Renal pelvis (tissue), 12 donors: ENCODE measurements at places on chromosomes 3 and 15. TPM values are rescaled to one million over a fixed set of nuclear protein-coding genes. Genes with fewer than 3 reads are reported as not detected.

Gene WDR49
- polyA plus RNA-seq: 1.3 TPM

Gene SERPINI2
- 2.9 TPM for polyA plus RNA-seq

Gene STIMATE
- polyA plus RNA-seq: 16.6 TPM

Gene PPP1R14D
- polyA plus RNA-seq: 0.69 TPM

Gene CTXN2
- not detected for polyA plus RNA-seq

Gene ZBTB38
- polyA plus RNA-seq: 51.7 TPM

Gene IDH2
- polyA plus RNA-seq: 195 TPM

Gene CASR
- 30.7 TPM for polyA plus RNA-seq

Gene ALG1L2
- 2.8 TPM for polyA plus RNA-seq

Gene ACKR2
- polyA plus RNA-seq: 4.3 TPM

Gene TAGLN3
- polyA plus RNA-seq: 2.3 TPM

Gene TMIE
- 0.90 TPM for polyA plus RNA-seq

DNA sequence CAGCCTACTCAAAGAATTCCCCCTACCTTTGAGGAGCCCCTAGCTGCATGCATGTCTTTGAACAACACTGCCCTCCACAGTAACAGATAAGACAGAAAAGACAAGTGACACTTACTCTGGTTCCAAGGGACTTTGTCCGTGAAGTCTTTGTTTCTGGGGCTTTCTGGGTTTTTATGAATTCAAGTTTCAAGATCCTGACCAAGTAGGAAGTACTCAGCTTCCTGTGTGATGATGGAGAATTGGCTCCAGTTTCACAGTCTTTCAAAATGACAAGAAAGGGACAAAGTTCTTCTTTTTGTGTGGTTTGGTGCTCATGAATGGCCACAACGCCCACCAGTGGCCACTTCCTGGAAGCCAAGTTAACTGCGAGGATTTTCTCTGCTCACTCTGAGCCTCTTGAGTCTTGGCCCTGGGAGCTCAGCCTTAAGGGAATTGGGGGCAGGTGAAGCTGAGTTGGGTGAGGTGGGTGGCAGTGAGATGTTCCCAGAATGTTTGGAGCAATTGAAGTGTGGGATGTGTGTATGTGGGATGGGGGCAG lies at the start of gene CCR1:
CCR1 (minus strand) TSS at position 147 of the 538 bp plus-strand sequence. CDS start 4,000 bp downstream, outside the sequence.
- peak; percentile 12 for DNase-seq

DNA sequence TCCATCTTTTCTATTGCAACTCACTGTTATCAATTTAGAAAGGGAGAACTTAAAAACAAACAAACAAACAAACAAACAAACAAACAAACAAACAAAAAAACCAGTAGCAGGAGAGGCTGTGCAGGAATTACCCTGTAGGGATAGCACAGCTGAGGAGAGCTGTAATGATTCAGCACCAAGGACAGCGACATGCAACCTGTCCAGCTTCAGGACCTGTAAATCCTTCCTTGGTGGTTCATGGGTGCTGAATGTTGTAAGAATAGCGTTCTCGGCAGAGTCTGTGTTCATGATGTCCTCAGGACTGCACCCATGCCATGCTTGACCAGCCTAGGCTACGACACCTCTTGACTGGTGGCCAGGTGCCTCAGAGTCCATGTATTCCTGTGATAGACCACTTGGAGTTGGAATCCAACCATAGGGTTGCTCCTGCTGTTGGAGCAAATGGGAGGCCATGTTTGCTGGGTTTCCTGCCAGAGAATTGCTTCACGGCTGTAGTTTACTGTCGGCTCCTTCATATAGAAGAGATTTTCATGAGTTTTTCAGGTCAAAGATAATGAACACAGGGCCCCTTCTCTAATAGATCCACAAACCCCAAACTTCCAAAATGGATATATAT lies 65.9 kb downstream of the CACNA2D3 start:
- DNase-seq: peak; percentile 84

- DNase-seq: no peak
These were observed 74.8 kb upstream of the P2RY1 start for GRCh38 chr3:152760024-152760563.

DNA sequence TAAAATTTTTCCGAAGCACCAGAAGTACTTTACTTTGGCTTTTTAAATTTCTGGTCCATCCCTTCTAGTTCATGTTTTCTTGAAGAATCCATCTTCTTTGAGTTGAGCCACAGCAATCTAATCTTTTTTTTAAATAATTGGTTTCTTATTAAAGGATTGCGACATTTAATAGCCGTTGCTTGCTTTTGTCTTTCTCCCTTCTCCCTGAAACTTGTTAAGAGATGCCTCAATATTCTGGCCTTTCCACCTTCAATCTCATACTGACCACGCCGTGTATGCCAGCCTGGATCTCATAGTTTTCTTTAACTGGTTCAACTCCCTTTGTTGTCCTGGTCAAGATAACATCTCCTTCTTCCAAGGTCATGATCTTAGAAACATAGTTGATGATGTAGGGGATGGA lies 18.4 kb upstream of the RPLP1 start:
- DNase-seq: no peak

DNA sequence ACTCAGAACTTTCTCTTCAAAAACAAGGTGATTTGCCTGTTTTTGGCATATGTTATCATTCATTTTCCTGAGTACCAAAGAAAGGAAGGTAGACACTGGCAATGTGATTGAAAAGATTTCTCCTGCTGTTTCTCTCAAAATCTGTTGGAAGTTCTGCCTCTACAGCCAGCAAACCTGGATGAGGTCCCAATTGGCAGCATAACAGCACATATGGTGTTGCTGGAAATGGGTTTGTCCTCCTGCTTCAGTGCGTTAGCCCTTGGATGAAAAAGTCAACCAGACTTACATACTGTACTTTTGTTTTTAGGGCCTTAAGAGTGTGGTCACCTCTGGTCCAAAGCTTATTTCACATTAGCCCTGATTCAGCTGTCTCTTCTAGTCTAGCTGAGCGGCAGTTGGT lies 237.6 kb upstream of the MME start:
- DNase-seq: no peak

DNA sequence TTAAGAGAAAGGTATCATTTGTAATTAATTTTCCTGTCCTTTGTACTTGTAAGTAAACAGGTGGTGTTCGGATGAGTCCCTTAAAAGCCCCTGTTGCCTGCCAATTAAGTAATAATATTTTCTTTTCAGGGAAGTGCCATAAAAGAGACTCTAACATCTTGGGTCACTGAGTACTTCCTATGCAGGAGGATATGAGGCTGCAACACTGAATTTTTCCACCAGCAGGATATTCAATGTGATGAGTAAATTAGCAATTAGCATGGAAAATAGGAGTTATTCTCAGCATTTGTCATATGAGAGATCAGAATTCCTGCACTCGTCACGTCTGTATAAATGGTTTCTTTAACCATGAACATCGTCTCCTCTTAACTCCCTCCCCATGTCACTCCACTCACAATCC lies 45.4 kb downstream of the WWTR1 start:
- DNase-seq: no peak

DNA sequence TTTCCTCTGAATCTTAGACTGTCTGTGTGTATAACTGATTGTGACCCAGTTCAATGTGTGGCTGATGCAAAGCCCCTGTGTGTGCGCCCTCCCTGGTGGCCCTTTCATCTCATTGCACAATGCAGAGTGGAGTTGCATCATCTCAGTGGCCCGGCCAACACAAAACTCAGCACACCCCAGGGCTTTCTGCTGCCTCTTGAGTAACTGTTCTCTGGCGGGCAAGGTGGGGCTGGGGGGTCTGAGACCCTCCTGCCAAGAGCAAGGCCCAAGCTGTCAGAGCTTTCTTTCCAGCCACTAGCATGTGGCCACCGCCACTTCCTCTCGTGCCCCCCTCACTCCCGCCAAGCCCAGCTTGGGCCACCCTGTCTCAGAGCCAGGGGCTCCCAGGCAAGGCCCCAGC lies 80.7 kb upstream of the ALDH1L1 start:
- DNase-seq: no peak

DNA sequence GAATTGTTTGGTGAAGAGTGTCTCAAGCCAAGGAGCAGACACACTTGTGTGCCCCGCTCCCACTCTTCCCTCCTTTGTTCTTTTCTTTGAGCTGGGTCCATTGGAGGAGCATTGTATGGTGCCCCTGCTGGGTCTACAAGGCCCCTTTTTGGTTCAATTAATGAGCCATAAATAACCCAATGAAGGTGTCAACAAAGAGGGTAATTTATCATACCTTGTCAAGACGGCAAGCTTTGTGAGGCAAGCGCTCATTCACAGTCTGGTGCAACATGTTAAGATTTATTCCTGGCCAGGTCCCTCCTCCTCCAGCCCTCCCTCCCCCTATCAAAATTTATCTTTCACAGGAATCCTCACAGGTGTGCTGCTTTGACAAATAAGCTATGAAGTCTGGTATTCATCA lies 300.1 kb downstream of the RORA start:
- DNase-seq: no peak

DNA sequence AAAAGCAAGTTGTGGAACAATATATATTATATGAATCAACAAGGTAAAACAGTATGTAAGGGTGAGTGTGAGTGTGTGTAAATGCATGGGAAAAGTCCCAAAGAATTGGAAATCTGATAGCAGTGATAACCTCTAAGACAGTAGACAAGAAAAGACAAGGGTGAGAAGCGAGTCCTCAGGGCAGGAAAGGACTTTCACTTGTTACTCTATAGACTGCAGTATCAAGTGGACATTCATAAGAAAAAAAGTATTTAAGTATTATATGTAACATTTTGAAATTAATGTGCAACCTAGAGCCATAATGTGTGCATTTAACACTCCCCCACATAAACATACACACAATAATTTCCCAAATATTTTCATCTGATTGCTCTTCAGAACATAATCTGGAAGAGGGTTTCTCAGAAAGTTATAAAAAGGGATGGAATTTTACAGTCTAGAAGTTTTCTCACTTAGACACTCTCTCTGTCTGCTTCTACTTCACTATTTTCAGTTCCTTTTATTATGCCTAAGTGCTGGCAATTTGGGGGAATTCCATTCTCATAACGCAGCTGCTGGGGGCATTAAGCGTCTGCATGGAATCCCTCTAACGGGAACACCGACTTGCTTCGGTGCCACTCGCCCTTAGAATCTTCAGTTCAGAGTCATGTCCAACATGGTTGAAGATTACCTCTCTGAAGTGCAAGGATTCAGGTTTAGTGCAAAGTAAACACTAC lies 50.0 kb upstream of the CDIN1 start:
- no peak for DNase-seq

DNA sequence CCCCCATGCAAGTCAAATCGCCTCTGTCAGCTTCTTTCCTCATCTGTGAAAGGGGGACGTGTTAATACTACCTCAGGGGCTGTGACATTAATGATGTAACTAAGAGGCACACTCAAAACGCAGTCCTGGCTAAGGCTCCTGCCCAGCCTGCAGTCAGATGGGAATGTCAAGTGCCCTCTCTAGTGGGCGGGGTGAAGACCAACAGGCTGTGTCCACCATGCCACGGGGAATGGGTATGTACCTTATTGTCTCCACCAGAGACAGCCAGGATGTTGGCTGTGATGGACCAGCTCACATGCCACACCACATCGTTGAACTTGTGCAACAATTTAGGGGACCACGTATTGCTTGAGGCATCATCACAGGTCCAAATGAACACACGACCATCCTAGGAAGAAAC lies 11.0 kb upstream of the GHRL start:
- DNase-seq: no peak

- DNase-seq: no peak
These were observed 362.7 kb upstream of the AZI2 start for GRCh38 chr3:28711293-28711692.

- no peak for DNase-seq
These were observed 5.5 kb upstream of the CCDC39 start for GRCh38 chr3:180684807-180685206.

- no peak for DNase-seq
These were observed 67.6 kb upstream of the GADL1 start for GRCh38 chr3:30962084-30962483.

DNA sequence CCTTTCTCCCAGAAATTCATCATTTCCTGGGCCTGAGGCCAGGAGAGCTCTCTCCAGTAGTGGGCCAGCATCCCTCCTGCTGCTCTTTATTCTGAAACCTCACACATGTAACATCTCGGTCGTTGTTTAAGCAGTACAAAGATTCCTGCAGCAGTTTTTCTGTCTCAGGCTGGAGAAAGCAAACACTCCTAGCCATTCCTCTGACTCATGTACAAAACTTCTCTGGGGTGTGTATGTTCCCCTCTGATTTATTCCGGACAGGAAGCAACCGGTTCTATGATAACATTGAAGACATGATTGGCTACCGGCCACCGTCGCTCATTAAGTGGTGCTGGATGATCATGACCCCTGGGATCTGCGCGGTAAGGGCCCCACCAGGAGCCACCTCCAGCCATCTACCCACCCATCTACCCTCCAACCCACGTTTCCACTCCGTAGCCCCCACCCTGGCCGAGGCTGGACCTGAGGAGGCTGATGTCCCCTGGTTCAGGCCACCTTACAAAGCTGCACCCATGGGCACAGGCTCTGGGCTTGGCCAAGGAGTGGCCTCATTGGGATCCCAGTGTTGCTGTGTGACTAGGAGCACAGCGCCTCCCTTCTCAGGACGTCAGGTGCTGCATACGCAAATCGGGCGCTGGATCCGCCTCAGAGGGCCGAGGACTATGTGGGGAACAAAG lies 58.6 kb upstream of the SLC6A1 start:
- no peak for DNase-seq
